ENCODE measurements at places on chromosomes 2 and 18.

GRCh38 chr2:150485871-150486538, 1.5 kb downstream of the RND3 start:
- peaks cover 21% of the 10 kb centered on the region for H3K4me1 ChIP-seq
- H3K36me3 ChIP-seq = peaks cover 56% of the 10 kb centered on the region
- H3K27me3 ChIP-seq = no peaks in the 10 kb centered on the region
- peak overlapping the region; percentile 98 for H3K4me3 ChIP-seq
- DNase-seq = peak; percentile 87

DNA sequence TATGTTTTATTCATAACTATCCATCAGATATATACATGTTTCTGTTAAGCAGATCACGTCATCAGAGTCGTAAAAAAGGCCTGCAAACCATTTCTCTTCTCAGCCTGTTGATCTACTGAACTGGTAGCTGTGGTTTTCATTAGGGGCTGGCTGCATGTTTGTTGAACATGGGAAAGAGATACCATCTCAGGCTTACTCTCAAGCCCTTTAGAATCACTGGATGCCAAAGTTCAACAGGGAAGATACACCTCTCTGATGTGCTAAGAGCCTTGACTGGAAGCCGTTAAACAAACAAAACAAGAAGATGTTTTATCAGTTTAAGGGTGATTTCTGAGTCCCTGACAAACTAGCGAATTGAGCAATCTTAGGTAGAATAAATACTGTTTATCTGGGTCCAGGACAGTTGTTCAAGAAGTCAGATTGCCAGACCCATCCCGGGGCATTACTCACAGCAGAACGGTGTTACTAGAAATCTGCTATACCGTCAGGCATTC, 94.5 kb upstream of the LMAN1 start:
- DNase-seq = no peak
- H3K4me1 ChIP-seq = no peaks in the 10 kb centered on the region
- no peaks in the 10 kb centered on the region for H3K27me3 ChIP-seq

DNA sequence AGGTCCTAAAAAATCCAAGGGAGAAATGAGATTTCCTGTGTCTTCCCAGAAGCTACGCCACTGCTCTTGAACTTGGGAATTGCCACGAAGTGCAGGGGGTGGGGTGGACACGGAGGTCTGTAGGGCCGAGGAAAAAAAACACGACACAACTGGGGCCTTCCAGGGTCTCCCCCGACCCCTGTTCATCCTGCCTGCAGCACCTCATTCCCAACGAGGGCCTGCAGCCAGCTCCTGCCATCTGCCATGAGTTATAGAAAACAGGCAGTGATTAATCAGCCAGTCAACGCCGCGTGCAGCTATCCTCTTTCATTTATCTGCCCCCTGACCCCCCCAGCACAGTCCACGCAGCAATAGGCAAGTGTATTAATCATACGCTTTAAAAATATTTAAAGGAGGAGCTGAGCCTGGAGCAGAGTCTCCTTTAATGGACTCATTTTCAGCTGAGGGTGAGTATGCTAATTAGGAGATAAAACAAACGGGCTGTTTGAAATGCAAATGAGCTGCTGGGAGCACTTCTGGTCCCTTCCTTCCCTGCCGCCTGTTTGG, 209.9 kb downstream of the TFCP2L1 start:
- DNase-seq = peak; percentile 96
- peaks cover 4% of the 10 kb centered on the region for H3K4me1 ChIP-seq
- peaks cover 6% of the 10 kb centered on the region for H3K36me3 ChIP-seq
- H3K27me3 ChIP-seq = no peaks in the 10 kb centered on the region

DNA sequence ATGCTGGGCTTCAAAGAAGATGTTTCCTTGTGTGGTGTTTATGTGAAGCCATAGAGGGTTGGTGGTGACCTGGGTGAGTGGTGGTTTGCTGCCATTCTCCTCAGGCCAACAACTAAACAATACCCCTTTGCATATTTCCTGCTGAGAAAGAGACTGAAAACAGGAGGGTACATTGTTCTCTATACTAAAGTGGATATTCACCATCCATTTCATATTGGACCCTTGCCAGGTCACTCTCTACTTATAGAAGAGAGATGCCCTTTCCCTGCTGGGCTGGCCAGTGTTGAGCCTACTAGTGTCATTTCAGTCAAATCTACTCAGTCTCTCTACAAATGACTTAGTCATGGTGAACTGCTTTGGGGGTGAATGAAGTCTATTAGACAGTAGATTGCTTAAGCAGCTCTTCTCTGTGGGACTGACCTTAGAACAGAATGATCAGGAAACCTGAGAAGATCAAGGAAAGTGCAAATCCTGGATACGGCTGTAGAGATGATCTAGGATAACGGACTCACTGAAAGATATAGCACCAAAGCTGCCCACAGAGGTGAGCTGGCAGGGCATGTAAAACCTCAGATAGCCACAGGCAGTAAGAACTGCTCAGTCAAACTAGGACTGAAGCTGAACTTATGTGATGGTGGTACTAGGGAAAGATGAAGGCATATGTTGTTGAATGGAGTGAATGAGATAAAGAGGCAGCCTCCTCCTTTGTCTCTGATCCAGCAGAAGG, 154.9 kb downstream of the MYO3B start:
- DNase-seq = no peak
- no peaks in the 10 kb centered on the region for H3K4me1 ChIP-seq
- no peak overlapping the region for H3K4me3 ChIP-seq
- peaks cover 22% of the 10 kb centered on the region for H3K27me3 ChIP-seq
- H3K36me3 ChIP-seq = no peaks in the 10 kb centered on the region
- no peak overlapping the region for H3K27ac ChIP-seq

DNA sequence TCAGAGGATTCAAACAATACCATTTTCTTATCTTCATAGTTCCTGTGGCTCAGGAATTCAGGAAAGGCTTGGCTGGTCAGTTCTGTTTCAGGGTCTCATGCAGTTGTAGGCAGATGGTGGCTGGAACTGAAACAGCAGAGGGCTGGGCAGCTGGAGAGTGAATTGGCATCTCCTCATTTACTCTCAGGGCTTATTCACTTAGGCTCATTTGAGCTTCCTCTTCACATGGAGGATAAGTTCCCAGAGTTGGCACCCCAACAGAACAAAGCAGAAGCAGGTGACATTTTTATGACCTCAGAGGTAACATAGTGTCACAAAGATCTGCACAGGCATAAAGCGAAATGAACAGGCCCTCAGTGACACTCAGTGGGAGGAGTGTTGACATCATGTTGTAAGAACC, 66.1 kb downstream of the RBBP8 start:
- no peak for DNase-seq
- H3K27ac ChIP-seq = no peak overlapping the region
- peaks cover 69% of the 10 kb centered on the region for H3K36me3 ChIP-seq

DNA sequence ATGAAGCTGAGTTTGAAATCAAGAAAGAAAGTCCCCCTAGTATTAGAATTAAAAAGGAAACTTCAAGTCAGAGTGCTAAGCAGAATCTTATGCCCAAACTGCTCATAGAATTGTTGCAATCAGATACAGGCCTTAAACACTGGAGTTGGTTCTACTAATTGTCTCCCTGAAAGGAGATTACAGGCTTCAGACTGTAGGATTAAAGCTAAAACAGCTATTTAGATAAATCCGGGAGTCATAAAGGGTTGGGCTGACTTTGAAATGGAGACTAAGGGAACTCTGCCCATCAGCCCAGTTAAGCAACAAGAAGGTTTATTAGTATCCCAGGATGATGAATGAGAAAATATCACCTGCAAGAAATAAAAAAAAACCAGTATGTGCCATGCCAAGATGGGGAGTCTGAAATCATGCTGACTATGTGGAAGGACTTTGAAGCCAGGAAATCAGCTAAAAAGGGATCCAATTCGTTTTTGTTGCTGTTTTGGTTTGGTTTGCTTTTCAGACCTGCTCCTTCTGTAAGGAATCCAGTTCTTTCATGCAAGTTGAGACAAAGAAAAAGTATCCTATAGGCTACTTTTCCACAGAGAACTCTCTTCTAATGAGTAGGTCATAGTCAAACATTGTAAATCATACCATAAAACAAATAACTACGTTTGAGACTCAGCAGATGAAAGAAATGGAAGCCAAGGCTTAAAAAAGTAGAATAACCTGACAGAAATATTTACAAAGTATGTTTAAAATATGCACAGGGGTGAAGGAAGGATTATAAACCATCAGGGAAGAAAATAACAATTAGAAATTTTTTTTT, 37.6 kb upstream of the MSTN start:
- no peaks in the 10 kb centered on the region for H3K4me1 ChIP-seq
- no peak overlapping the region for H3K4me3 ChIP-seq
- no peak overlapping the region for H3K27ac ChIP-seq
- H3K27me3 ChIP-seq = no peaks in the 10 kb centered on the region
- H3K36me3 ChIP-seq = no peaks in the 10 kb centered on the region

GRCh38 chr18:49487711-49488310, 777 bp upstream of the C18orf32 start:
- no peaks in the 10 kb centered on the region for H3K27me3 ChIP-seq
- H3K4me3 ChIP-seq = peak overlapping the region; percentile 99
- H3K27ac ChIP-seq = peak overlapping the region; percentile 64
- peaks cover 28% of the 10 kb centered on the region for H3K4me1 ChIP-seq
- peaks cover 74% of the 10 kb centered on the region for H3K36me3 ChIP-seq
- DNase-seq = no peak

GRCh38 chr2:231167745-231168459, 30.5 kb upstream of the ARMC9 start:
- no peaks in the 10 kb centered on the region for H3K27me3 ChIP-seq
- DNase-seq = no peak
- H3K4me3 ChIP-seq = no peak overlapping the region
- peaks cover 79% of the 10 kb centered on the region for H3K36me3 ChIP-seq
- no peak overlapping the region for H3K27ac ChIP-seq

GRCh38 chr2:206275312-206276055, 1.0 kb downstream of the ZDBF2 start:
- H3K27me3 ChIP-seq = no peaks in the 10 kb centered on the region
- no peak overlapping the region for H3K27ac ChIP-seq
- H3K4me1 ChIP-seq = no peaks in the 10 kb centered on the region
- H3K4me3 ChIP-seq = peak overlapping the region; percentile 76
- DNase-seq = peak; percentile 32

- no peaks in the 10 kb centered on the region for H3K27me3 ChIP-seq
- DNase-seq = peak; percentile 52
- H3K36me3 ChIP-seq = no peaks in the 10 kb centered on the region
- H3K27ac ChIP-seq = peak overlapping the region; percentile 14
- peak overlapping the region; percentile 7 for H3K4me3 ChIP-seq
Observed at GRCh38 chr2:14072338-14072737, 560.2 kb upstream of the LRATD1 start.

- H3K36me3 ChIP-seq = no peaks in the 10 kb centered on the region
- no peak overlapping the region for H3K4me3 ChIP-seq
- no peaks in the 10 kb centered on the region for H3K4me1 ChIP-seq
- H3K27ac ChIP-seq = no peak overlapping the region
- no peak for DNase-seq
- H3K27me3 ChIP-seq = no peaks in the 10 kb centered on the region
Observed at GRCh38 chr2:149175956-149176355, 137.5 kb downstream of the LYPD6B start.

DNA sequence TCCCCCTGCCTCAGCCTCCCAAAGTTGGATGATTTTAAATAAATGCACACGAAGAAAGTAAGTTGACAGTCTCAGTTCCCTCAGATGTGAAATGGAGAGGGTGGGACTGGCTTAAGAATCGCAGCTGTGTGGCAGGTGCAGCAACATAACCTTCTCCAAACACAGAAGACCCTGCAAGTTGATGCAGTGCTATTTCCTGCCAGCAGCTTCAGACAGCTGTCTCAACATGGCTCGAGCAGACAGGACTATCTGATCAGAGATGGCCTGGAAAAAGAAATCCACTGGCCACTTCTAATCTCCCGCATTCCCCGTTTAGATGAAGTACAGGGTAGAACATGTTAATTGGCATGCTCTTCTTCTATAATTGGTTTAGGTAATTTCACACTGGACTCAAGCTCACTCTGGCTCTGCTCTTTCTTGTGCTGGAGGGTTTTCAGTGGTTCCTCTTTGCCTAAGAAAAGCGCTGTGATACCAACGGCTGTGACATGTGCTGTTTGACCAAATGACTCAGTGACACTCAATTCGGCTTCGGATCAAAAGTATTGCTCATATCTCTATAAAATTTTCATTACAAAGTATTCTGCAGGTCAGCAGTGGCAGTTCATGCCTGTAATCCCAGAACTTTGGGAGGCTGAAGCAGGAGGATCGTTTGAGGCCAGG, 40.2 kb downstream of the MYOM1 start:
- H3K36me3 ChIP-seq = no peaks in the 10 kb centered on the region
- H3K4me1 ChIP-seq = no peaks in the 10 kb centered on the region
- no peak overlapping the region for H3K27ac ChIP-seq
- DNase-seq = no peak
- H3K27me3 ChIP-seq = no peaks in the 10 kb centered on the region
- no peak overlapping the region for H3K4me3 ChIP-seq

GRCh38 chr2:38076710-38077430, 919 bp upstream of the CYP1B1 start:
- peak; percentile 95 for DNase-seq
- peak overlapping the region; percentile 75 for H3K27ac ChIP-seq
- peaks cover 21% of the 10 kb centered on the region for H3K36me3 ChIP-seq
- no peaks in the 10 kb centered on the region for H3K27me3 ChIP-seq
- peaks cover 20% of the 10 kb centered on the region for H3K4me1 ChIP-seq

- no peak for DNase-seq
- peaks cover 92% of the 10 kb centered on the region for H3K36me3 ChIP-seq
- peak overlapping the region; percentile 63 for H3K27ac ChIP-seq
Observed at GRCh38 chr2:85623991-85624390, 8.0 kb downstream of the USP39 start.

DNA sequence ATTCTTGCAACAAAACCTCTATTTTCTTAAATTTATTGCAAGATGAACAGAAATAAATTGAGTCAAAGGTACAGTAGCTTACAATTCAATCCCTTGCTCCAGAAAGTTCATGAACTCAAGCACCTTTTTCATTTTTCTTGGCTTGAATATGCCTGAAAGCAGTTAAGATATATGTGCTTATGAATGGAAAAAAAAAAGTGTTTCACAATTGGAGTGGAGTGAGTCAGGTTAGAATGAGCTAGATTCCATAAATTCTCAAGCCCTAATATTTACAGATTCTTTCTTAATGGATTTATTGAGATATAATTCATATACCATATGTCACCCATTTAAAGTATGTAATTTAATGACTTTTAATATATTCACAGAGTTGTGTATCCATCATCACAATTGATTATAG, 39.6 kb upstream of the NEMP2 start:
- DNase-seq = peak; percentile 59
- H3K4me1 ChIP-seq = peaks cover 54% of the 10 kb centered on the region
- peaks cover 7% of the 10 kb centered on the region for H3K36me3 ChIP-seq
- peak overlapping the region; percentile 66 for H3K27ac ChIP-seq
- H3K4me3 ChIP-seq = no peak overlapping the region

GRCh38 chr2:99787769-99788382, 298.1 kb upstream of the REV1 start:
- no peaks in the 10 kb centered on the region for H3K27me3 ChIP-seq
- H3K4me3 ChIP-seq = no peak overlapping the region
- no peaks in the 10 kb centered on the region for H3K36me3 ChIP-seq
- H3K4me1 ChIP-seq = no peaks in the 10 kb centered on the region

DNA sequence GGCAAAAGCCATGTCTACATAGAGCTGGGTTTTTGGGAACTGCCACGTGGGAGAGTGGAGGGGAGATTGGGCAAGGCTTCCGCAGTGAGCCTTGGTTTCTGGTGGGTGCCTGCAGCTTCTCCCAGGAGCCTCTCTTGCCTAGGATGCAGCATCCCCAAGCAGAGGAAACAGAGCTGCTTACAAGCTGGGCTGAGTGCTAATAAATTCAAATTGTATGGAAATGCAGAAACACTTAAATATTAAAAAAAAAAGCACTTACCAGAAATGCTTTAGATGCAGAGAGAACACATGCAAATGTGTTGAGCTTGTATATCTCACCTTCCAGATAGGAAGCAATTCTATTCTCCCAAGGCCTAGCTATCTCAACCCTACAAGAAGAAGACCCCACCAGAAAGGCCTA, 96.0 kb upstream of the ST3GAL5 start:
- H3K4me1 ChIP-seq = peaks cover 22% of the 10 kb centered on the region
- H3K27me3 ChIP-seq = no peaks in the 10 kb centered on the region
- no peak overlapping the region for H3K4me3 ChIP-seq
- H3K27ac ChIP-seq = no peak overlapping the region
- peaks cover 5% of the 10 kb centered on the region for H3K36me3 ChIP-seq
